Neural crest cell (in vitro differentiated cells): ENCODE measurements at places on chromosomes 6 and 20. TPM values are rescaled to one million over a fixed set of nuclear protein-coding genes. Genes with fewer than 3 reads are reported as not detected.

Gene FAM209B
- total RNA-seq, result 0.55 TPM in 1 of 2 replicates, not detected in the other

Gene SLC25A27
- 5.8 and 8.4 TPM in 2 replicates for total RNA-seq

Gene HLA-DPA1
- total RNA-seq, result 1.8 and 3.4 TPM in 2 replicates

Gene ENPP3
- 0.14 and 0.20 TPM in 2 replicates for total RNA-seq

Gene MYBL2
- 124 TPM in 2 replicates for total RNA-seq

Gene NINL
- 41.2 and 44.0 TPM in 2 replicates for total RNA-seq

Gene CCN6
- not detected in 2 replicates for total RNA-seq

Gene PCSK2
- 1.7 and 2.1 TPM in 2 replicates for total RNA-seq

Gene SLC22A23
- 12.5 and 14.6 TPM in 2 replicates for total RNA-seq

Gene C20orf144
- total RNA-seq, result 0.44 and 0.82 TPM in 2 replicates

Gene SLC17A2
- total RNA-seq, result not detected in 2 replicates

Gene COQ3
- total RNA-seq, result 10.9 and 13.5 TPM in 2 replicates

Gene BEND6
- 1.8 and 2.3 TPM in 2 replicates for total RNA-seq

Gene VGLL2
- total RNA-seq, result 0.16 and 0.25 TPM in 2 replicates
